Panc1 (cell line): ENCODE measurements at places on chromosomes 16 and 17. TPM values are rescaled to one million over a fixed set of nuclear protein-coding genes. Genes with fewer than 3 reads are reported as not detected.

Gene SOX9
- 79.5 TPM for total RNA-seq

Gene ACSM2B
- 0.10 TPM for total RNA-seq

Gene DOC2B
- total RNA-seq: 1.5 TPM

Gene TEKT1
- not detected for total RNA-seq

Gene ODAD4
- total RNA-seq: 0.69 TPM

Gene EFNB3
- 2.5 TPM for total RNA-seq

Gene PAGR1
- 42.5 TPM for total RNA-seq

Gene HEATR9
- total RNA-seq: not detected

Gene OTOA
- not detected for total RNA-seq

Gene GLTPD2
- total RNA-seq: not detected

Gene TBC1D3B
- total RNA-seq: 7.4 TPM

Gene EXOC3L1
- total RNA-seq: 0.41 TPM

Gene KRT32
- 0.72 TPM for total RNA-seq

Gene HS3ST4
- not detected for total RNA-seq

Gene PIK3R5
- total RNA-seq: 0.15 TPM

Gene TBC1D3K
- total RNA-seq: 1.5 TPM

Gene LLGL2
- 201 TPM for total RNA-seq

Gene CBX4
- 48.6 TPM for total RNA-seq

Gene SLC13A2
- not detected for total RNA-seq

Gene ALOX15
- not detected for total RNA-seq

Gene SLC9A5
- 1.7 TPM for total RNA-seq

Gene DNAJA2
- 49.4 TPM for total RNA-seq

Gene KRTAP1-5
- not detected for total RNA-seq

Gene IKZF3
- 0.59 TPM for total RNA-seq

Gene KRTAP2-3
- not detected for total RNA-seq

Gene SDK2
- total RNA-seq: 0.41 TPM

Gene MSLN
- 1.1 TPM for total RNA-seq

Gene KRT26
- total RNA-seq: not detected

Gene FOXF1
- total RNA-seq: 0.10 TPM

Gene TRIM72
- 0.08 TPM for total RNA-seq

Gene CDIP1
- total RNA-seq: 26.8 TPM

Gene SCNN1B
- 10.7 TPM for total RNA-seq

Gene KIFC3
- 51.5 TPM for total RNA-seq

Gene CAPNS2
- total RNA-seq: 1.4 TPM

Gene ELP5
- 89.5 TPM for total RNA-seq

Gene TERB1
- total RNA-seq: not detected

Gene RGS11
- total RNA-seq: 10.2 TPM

Gene TNFRSF17
- not detected for total RNA-seq

Gene CDRT4
- total RNA-seq: 2.8 TPM

Gene NOS2
- total RNA-seq: 0.08 TPM

Gene KRT12
- total RNA-seq: not detected

Gene CMTM2
- not detected for total RNA-seq

Gene MILR1
- total RNA-seq: not detected

Gene FBXW10B
- 0.54 TPM for total RNA-seq

Gene PRR35
- 2.2 TPM for total RNA-seq

Gene SMCR8
- 24.9 TPM for total RNA-seq

Gene HOXB5
- 67.2 TPM for total RNA-seq

Gene NPTX1
- 1.1 TPM for total RNA-seq

Gene ABCC12
- not detected for total RNA-seq

Gene RHBDF2
- total RNA-seq: 67.8 TPM

Gene KPNB1
- total RNA-seq: 666 TPM

Gene TOP2A
- 230 TPM for total RNA-seq

Gene NLRC3
- 0.26 TPM for total RNA-seq

Gene XAF1
- 3.5 TPM for total RNA-seq

Gene GJD3
- total RNA-seq: 0.33 TPM

Gene FBXW10
- total RNA-seq: not detected
